Activated naive CD4-positive, alpha-beta T cell treated with anti-CD3 and anti-CD28 coated beads for 36 hours (primary cell): ENCODE measurements at places on chromosomes 4 and X.

GRCh38 chrX:74015379-74016019, 288.5 kb upstream of the ZCCHC13 start:
- no peak overlapping the region for H3K27ac ChIP-seq
- peak; percentile 72 for DNase-seq
- H3K27me3 ChIP-seq = no peaks in the 10 kb centered on the region
- no peak overlapping the region for H3K4me3 ChIP-seq
- H3K36me3 ChIP-seq = no peaks in the 10 kb centered on the region

DNA sequence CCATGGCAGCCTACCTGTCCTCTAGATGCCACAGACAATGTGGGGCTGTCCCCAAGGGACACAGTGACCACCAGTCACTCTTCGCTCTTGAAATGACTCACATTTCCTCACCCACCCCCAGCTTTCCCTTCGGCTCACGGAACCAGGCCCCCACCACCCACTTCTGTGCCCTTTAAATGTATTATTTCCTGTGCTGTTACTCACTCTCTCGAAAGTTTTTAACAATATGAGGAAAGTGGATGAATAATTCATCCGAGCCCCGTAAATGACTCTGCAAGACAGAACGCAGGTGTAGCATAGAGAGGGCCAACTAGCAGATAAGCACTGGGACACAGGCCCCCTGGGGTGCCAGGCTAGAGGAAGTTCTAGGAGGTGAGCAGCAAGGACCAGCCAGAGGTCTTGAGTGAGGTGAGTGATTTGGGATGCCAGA, 179.5 kb upstream of the TBL1X start:
- peak overlapping the region; percentile 83 for H3K27ac ChIP-seq
- no peaks in the 10 kb centered on the region for H3K36me3 ChIP-seq
- H3K4me1 ChIP-seq = peaks cover 25% of the 10 kb centered on the region
- no peak overlapping the region for H3K4me3 ChIP-seq

- no peak overlapping the region for H3K4me3 ChIP-seq
- H3K4me1 ChIP-seq = no peaks in the 10 kb centered on the region
- no peaks in the 10 kb centered on the region for H3K27me3 ChIP-seq
- H3K27ac ChIP-seq = no peak overlapping the region
- DNase-seq = no peak
- no peaks in the 10 kb centered on the region for H3K36me3 ChIP-seq
These were observed 27.9 kb upstream of the NDNF start for GRCh38 chr4:121100093-121100775.

GRCh38 chr4:29717287-29718057, 1002.7 kb upstream of the PCDH7 start:
- no peaks in the 10 kb centered on the region for H3K36me3 ChIP-seq
- H3K27me3 ChIP-seq = no peaks in the 10 kb centered on the region

DNA sequence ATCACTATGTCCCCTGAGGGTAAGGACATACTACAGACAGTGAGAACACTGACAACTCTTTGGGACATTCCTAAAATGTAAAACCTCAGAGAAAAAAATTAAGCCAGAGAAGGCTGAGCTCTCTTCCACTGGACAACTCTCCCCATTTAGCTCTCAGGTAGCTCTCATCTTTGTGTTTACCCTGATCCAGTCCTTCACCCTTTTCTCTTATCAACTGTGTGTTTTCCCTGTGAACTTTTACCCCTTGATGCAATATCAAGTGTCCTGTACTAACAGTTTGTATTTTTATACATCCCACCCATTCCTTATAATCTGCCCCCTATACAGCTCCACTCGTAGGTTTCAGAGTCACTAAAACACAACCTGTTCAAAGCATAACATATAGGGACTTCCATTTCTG, 182.6 kb downstream of the STIM2 start:
- DNase-seq = no peak
- peaks cover 4% of the 10 kb centered on the region for H3K4me1 ChIP-seq
- no peak overlapping the region for H3K4me3 ChIP-seq
- H3K27ac ChIP-seq = no peak overlapping the region
- peaks cover 12% of the 10 kb centered on the region for H3K27me3 ChIP-seq

- peak; percentile 52 for DNase-seq
- peaks cover 8% of the 10 kb centered on the region for H3K4me1 ChIP-seq
- peak within 1 kb of the TSS; percentile 76 for H3K4me3 ChIP-seq
- peaks cover 2% of the 10 kb centered on the region for H3K36me3 ChIP-seq
These were observed at the start of gene ARMCX4 for GRCh38 chrX:101485212-101485949. TSS of gene ARMCX4 (plus strand) at chrX:101485456. CDS start at chrX:101488590, 3,134 bp downstream.

DNA sequence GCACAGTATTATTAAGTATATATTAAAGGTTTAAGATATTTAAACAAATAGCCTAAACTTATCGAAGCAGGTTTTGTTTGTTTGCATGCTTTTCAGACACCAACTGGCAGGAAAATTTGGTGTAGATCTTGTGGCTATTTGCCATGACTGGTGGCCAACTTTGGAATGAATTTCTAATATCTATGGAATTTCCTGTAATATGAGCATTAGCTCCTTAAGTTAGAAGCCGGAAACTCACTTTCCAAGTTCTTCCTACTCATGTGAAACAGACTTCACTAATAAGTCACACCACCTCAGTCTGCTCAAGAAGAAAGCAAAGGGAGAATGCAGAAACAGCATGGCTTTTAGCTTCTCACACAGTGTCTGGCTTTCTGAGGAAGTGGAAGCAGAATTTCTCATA, 563.9 kb downstream of the GRXCR1 start:
- no peak overlapping the region for H3K27ac ChIP-seq
- no peak for DNase-seq

DNA sequence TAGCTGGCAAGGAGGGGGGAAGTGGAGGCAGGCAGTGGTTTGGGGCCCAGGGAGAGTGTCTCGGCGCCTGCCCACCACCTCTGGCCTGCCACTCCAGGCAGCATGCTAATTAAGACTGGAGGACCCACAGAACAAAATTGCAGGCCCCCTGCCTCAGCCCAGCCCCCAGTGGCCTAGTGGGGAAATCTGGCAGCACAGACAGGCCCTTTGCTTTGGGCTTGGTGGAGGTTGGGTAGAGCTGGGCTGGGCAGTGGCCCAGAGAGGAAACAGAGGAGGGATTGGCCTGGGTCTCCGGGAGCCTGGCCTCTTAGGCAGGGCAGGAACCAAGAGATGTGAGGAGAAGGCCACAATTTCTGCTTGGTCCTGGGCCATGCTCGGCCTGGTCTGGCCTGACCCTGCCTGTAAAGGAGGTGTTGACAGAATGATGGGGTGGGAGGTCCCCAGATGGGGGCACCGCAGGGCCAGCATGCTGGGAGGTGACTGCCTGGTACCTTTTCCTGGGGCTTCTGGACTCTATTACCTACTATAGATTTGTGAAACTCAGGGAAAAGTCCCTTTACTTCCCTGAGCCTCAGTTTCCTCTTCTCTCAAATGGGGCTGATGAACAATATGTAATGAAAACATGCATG, 92.4 kb upstream of the PJA1 start:
- H3K36me3 ChIP-seq = no peaks in the 10 kb centered on the region
- no peak overlapping the region for H3K4me3 ChIP-seq
- no peak overlapping the region for H3K27ac ChIP-seq
- no peaks in the 10 kb centered on the region for H3K4me1 ChIP-seq
- DNase-seq = no peak
- no peaks in the 10 kb centered on the region for H3K27me3 ChIP-seq

- no peak for DNase-seq
- no peaks in the 10 kb centered on the region for H3K36me3 ChIP-seq
- peaks cover 9% of the 10 kb centered on the region for H3K4me1 ChIP-seq
- H3K27ac ChIP-seq = no peak overlapping the region
- no peak overlapping the region for H3K4me3 ChIP-seq
These were observed 127.3 kb upstream of the HUWE1 start for GRCh38 chrX:53813670-53814440.

DNA sequence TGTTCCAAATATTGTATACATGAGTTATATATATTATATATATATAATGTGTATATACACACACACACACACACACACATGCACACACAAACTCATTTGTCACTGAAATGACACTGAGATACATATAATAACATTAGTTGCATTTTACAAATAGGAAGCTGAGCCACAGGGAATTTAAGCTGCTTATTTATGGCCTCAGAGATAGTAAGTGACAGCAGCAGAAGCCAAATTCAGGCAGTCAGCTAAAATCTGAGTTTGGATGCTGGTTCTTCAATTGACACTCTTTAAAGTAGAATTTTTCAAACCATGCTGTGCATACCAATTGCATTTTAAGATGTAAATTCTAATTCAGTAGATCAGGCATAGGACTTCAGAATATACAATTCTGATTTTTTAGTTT, 163.3 kb upstream of the CTSO start:
- H3K4me1 ChIP-seq = no peaks in the 10 kb centered on the region
- H3K36me3 ChIP-seq = no peaks in the 10 kb centered on the region
- H3K4me3 ChIP-seq = no peak overlapping the region
- no peak for DNase-seq

- peak; percentile 63 for DNase-seq
- H3K4me3 ChIP-seq = peak overlapping the region; percentile 72
These were observed 723 bp downstream of the MORC4 start for GRCh38 chrX:106999002-106999975.

GRCh38 chr4:25160714-25161592, 704 bp upstream of the SEPSECS start:
- H3K36me3 ChIP-seq = peaks cover 23% of the 10 kb centered on the region
- peak overlapping the region; percentile 93 for H3K4me3 ChIP-seq
- H3K4me1 ChIP-seq = peaks cover 34% of the 10 kb centered on the region
- H3K27ac ChIP-seq = peak overlapping the region; percentile 99
- no peaks in the 10 kb centered on the region for H3K27me3 ChIP-seq
